ENCODE measurements at places on chromosomes 5 and 9.

- no peak for DNase-seq
Measured at GRCh38 chr5:149166128-149166527, 24.8 kb downstream of the ABLIM3 start.

DNA sequence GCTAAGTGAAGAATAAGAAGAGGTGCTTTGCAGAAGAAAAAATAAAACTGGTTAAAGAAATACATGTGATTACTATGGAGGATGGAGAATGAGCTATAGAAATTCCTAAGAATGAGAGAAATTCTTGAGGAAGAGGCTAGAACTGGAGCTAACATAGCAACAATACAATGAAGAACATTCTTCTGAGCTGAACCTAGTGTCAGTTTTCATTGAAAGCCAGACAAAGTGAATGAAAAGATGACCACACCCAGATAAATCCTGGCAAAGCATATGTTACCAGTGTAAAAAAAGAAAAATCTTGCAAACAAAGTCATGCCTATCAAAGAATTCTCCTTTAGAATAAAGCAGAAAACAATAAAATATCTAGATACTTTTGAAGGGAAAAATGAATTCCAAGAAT lies 39.6 kb downstream of the SGCD start:
- no peak for DNase-seq

GRCh38 chr5:93850311-93850710 lies 108.9 kb upstream of the POU5F2 start:
- no peak for DNase-seq

DNA sequence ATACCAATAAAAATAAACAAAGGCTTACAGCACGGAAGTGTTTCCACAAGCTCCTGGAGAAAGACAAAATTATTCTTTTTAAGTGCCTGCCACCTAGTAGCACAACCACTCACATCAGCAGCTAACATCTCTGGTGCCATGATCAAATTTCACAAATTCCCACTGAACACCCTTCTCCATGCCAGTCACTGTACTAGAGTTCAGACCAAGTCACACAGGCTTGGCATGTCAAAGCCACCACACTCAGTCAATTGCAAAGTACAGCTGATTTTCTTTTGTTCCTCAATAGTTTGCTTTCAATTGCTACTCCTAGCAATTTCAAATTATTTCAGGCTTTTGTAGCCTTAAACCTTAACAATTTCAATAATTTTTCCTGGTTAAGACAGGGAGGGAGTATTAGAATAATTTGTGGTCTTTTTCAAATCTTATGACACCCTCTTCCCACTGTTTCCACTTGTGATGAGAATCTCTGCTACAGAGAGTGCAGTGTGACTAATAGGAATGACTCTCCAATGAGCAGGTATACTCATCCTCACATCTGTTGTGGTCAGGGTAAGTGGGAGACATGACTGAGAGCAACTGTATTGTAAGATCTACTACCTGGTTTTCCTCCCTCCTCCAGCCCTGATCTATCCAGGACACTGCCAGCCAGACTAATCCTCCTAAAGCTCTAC lies 46.2 kb downstream of the RNF145 start:
- no peak for DNase-seq

GRCh38 chr5:119363936-119364335 lies 8.1 kb downstream of the TNFAIP8 start:
- no peak for DNase-seq

DNA sequence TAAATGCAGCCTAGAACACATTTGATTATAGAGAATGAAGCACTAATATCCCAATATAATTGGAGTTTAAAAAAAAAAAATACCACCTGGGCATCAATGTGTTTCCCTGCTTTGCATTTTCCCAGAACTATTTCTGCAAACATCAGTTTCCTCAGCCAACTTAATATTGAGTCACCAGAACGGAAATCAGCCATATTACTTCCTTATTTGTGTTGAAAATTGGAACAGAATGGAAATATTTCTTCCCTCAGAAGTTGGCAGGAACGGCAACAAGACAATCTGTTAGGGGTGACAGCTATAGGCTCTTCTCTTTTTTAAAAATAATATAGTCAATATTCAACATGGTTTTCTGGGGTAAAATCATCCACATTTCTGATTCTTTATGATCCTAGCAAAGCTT lies 4.0 kb downstream of the MFAP3 start:
- no peak for DNase-seq

DNA sequence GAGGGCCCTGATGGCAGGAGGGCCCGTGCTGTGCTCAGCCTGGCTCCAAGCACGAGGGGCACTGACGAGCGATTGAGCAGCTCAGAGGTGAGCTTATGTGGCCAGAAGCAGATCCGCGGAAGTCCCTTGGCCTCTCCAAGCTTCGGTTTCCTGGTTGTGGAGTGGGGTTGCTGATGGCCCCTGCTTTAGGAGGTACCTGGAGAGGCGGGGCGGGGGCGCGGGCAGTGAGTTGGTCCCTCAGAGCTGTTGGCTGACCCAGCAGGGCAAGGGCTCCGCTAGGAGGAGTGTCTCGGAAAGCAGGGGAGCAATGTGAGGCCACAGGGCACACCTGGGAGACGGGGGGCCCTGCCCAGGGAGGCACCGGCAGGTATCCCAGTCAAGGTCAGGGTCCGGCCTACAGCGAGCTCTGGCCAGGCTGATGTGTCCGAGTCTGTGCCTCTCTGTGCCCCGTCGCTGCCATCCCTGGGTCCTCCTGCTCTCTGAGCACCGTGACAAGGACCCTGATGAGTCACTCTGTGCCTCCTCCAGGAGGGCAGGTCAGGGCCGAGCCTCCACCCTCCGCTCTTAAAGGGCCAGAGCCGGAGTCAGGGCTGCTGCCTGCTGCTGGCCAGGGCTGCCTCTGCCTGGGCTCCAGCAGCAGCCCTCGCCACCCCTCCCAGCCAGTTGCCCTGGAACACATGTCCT lies 14.8 kb downstream of the NCS1 start:
- DNase-seq, result peak; percentile 36

- no peak for DNase-seq
Measured at GRCh38 chr5:68325065-68325580, 109.6 kb downstream of the PIK3R1 start.

DNA sequence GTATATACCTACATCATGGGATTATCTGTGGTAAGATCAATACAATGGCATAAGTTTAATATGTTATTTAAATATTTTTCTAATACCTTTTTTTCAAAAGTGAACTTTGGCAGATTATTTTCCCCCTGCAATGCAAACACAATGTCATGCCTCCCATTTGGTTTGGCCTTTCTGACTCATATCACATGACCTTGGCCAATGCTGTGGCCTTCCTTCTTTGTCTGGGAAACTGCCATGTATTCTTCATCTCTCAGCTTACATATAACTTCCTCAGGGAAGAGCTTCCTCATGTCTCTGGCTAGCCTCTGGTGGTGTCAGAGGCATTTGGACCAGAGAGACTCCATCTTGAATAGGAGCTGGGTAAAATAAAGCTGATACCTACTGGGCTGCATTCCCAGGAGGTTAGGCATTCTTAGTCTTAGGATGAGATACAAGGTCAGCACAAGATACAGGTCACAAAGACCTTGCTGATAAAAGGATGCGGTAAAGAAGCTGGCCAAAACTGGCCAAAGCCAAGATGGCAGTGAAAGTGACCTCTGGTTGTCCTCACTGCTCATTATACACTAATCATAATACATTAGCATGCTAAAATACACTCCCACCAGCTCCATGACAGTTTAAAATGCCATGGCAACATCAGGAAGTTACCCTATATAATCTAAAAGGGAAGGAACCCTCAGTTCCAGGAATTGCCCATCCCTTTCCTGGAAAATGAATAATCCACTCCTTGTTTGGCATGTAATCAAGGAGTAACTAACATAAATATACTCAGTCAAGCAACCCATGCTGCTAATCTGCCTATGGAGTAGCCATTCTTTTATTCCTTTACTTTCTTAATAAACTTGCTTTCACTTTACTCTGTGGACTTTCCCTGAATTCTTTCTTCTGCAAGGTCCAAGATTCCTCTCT lies 76.0 kb downstream of the C9orf153 start:
- DNase-seq, result no peak

DNA sequence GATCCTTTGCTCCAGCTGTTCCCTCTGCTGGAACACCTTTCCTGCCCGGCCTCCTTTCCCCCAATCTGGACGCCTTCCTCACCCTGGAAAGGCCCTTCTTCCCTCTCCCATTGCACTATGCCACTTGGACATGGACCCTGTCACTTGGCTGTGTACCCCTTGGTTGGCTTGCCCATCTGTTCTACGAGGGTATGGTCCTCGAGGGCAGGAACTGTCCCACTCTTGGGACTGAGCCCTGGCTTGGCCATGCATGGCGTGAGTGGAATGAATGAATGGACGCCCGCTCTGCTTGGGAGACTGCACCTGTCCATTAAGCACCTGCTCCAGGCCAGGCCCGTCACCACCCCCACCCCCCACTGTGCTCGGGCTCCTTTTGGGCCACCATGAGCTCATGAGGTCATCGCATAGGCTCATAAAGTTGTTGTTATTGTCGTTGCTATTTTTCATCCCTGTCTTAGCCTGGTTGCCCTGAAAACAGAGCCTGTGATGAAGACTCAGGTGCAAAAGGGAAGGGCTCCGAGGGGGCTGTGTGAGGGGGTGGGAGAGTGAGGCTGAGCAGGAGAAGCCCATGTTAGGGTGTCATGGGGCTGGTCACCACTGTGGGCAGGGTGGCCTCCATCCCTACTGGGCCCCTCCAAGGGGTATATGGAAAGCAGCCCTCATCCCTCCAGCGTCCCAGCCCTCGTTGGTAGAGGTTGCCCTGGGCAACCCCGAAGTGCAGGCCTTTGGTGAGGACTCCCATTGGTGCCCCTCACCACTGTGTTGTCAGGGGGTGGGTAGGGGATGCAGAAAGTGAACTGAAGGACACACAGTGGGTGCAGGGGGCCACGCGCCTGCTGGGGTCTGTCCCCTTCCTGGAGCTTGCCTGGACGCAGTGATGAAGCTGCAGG lies 57.2 kb upstream of the IER5L start:
- no peak for DNase-seq

GRCh38 chr5:72702881-72703434 lies 113.5 kb upstream of the TNPO1 start:
- no peak for DNase-seq

GRCh38 chr5:180214870-180215770 lies 6.1 kb upstream of the RASGEF1C start:
- DNase-seq, result no peak

DNA sequence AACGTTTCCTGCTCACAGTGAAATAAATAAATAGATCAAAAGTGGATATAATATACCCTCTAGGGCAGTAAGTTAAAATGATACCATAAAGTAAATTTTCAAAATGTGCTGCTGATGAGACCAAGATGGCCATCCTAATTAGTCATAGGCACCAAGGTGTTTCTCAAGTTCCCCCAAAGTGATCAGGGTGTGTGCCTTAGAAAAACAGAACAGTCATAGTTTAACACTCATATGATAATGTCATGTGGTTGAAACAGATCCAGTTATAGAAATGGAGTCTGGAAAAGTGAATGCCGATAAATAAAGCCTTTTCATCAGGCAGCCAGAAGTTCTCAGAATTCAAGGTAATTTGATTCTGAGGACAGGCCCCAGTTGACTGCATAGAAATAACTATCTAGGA lies 161.5 kb upstream of the CDKN2B start:
- no peak for DNase-seq

DNA sequence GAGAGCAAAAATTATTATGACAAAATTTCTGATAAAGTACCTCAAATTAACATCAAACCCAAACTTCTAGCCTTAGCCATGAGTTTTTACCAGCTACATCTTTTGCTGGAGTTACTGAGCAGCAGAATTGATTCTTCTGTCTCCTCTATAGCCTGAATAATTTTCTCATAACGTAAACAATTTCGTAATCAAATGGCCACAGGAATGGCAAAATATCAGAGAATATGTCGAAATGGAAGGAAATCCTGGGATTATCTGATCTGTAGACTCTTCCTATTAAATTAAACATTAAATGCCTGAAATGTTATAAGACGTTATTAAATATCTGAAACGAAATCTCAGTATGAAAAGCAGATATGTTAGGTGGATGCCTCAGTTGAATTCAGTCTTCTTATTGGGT lies 41.1 kb downstream of the LURAP1L start:
- no peak for DNase-seq

DNA sequence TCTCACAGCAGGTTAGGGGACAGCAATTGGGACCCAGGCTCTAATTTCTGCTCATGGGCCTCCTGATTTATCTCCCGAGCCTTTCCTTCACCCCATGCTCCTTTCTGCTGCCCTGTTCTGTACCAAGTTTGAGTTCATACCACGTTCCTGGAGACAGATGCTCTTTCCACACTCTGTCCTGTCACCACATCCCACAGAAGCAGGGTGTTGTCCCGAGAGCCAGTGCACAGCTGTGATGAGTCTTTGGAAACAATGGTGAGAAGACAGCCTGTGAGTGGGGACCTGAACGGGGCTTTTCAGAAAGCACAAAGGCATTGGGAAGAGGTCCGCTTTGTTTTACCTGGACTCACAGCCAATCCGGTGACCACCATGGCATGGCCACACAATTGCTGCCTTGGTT lies 17.4 kb downstream of the WDR31 start:
- DNase-seq, result no peak

Measured in LNCaP clone FGC (cell line).